ENCODE measurements at places on chromosomes 7 and 10. TPM values are rescaled to one million over a fixed set of nuclear protein-coding genes. Genes with fewer than 3 reads are reported as not detected.
A peak's percentile ranks its signal among the peaks of the same experiment; 100 is the strongest.

Gene CHAT
- polyA plus RNA-seq, result not detected

GRCh38 chr10:29473087-29473356, 161.7 kb downstream of the SVIL start:
- H3K4me1 ChIP-seq, result no peaks in the 10 kb centered on the region
- no peak overlapping the region for H3K27ac ChIP-seq
- no peaks in the 10 kb centered on the region for H3K36me3 ChIP-seq
- DNase-seq, result no peak

- H3K36me3 ChIP-seq, result no peaks in the 10 kb centered on the region
- peaks cover 41% of the 10 kb centered on the region for H3K27me3 ChIP-seq
- no peaks in the 10 kb centered on the region for H3K4me1 ChIP-seq
- no peak overlapping the region for H3K4me3 ChIP-seq
These were observed 18.7 kb upstream of the ZNF488 start for GRCh38 chr10:47402641-47403301.

DNA sequence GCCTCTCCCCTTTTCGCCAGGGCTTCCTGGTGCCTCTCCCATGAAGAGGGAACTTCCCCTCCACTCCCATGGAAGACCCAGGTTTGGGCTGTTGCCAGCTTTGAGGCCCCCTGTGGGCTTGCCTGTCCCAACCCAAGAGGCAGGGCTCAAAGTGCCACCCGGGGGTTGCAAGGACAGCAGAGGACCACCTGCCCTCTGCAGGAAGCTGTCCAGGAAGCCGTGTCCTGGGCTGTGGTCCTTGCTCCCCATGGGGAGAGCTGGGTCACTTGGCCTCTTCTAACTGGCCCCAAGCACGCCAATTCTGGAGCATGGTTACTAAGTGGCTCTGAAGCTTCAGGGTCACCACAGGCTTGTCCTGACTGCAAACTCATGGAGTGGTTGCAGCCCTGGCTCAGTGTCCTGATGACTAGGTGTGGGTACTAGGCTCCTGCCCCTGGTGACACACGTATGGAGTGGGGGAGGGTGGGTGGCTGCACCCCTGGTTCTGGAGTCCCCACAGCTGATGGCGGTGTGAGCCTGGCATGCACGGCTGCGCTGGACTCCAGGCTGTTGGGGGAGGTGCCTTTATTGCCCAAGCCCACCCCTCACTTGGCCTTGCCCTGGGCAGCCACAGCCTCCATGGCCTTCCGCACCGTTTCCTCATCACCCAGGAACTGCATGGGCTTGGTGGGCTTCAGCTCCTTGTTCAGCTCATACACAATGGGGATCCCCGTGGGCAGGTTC, 3.0 kb downstream of the PGAM2 start:
- peaks cover 68% of the 10 kb centered on the region for H3K4me1 ChIP-seq
- H3K27ac ChIP-seq, result peak overlapping the region; percentile 71

Gene ASB10
- polyA plus RNA-seq, result not detected

Gene OGDHL
- polyA plus RNA-seq, result not detected

GRCh38 chr10:132058111-132058745, 7.5 kb upstream of the JAKMIP3 start:
- DNase-seq, result no peak
- H3K4me1 ChIP-seq, result no peaks in the 10 kb centered on the region
- no peak overlapping the region for H3K4me3 ChIP-seq
- H3K27me3 ChIP-seq, result peaks cover 36% of the 10 kb centered on the region
- H3K36me3 ChIP-seq, result no peaks in the 10 kb centered on the region

Measured in naive B cell (primary cell).